ENCODE measurements at places on chromosomes 4 and X.

DNA sequence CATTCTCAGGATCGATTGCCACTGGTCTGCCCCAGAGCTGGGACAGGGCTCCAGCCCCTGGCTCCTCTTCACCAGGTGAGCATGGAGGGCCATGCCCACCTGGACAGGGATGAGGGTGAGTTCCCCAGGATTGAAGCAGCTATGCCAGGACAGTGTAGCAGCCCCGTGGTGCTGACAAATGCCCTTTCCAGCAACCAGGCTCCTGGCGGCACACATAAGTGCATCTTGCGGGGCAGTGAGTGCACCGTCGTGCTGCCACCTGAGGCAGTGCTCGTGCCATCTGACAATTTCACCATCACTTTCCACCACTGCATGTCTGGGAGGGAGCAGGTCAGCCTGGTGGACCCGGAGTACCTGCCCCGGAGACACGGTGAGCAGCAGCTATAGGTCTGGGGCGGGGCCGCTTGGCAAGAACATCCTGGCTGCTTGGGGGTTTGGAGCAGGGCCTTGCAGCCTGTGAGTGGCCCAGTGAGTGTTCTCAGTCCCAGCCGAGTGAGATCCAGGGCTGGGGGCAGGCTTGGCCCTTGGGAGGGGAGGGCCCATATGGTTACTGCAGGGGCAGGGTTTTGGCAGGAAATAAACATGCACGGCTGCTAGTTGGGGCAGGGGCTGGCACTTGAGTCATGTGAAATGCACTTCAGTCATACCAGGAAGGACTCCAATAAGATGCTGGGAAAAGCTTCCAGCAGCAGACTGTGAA is 6.1 kb downstream of the IL9R start:
- DNase-seq: no peak

- no peak for DNase-seq
These were observed 89.8 kb upstream of the ARMCX2 start for GRCh38 chrX:101749436-101749835.

DNA sequence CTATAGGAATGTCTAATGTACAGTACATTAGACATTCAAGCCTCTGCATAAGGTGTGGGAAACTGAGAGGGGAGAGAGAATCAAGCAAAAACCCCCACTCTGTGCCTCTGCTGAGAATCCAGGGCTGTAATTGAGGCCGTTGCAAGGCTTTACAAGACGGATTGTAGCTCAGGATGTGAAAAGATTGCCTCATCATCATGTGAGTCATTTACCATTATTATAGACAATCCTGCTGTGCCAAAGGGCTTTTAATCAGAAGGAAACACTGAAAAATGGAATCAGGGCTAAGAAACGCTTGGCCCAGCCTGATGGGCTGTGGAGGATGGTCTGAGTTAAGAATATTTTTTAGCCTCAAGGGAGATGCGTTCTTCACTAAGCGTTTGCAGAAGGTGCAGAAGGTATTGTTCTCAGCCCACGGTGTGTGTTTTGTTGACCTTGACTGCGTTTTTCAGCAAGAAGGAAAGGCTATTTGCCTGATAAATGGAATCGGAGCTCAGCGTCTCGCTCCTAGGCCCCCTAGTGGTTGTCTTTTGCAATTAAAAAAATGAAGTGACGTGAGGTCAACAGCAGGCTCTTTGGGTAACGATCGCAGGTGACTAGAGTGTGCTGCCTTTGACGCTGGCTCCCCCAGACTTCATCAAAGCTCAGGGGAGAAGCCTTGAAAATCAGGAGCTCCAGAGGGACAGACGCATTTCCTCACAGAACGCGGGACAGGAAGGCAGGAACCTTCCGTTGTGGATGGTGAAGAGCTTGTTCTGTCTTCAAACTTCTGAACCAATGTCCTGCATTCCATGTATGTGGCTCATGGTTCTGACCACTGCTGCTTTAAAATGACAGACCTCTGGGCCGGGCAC is 18.1 kb upstream of the CHRNA9 start:
- DNase-seq: no peak

- no peak for DNase-seq
These were observed 52.5 kb downstream of the LHFPL1 start for GRCh38 chrX:112627206-112627605.

GRCh38 chr4:790466-790820 is 35.5 kb downstream of the CPLX1 start:
- DNase-seq: no peak

DNA sequence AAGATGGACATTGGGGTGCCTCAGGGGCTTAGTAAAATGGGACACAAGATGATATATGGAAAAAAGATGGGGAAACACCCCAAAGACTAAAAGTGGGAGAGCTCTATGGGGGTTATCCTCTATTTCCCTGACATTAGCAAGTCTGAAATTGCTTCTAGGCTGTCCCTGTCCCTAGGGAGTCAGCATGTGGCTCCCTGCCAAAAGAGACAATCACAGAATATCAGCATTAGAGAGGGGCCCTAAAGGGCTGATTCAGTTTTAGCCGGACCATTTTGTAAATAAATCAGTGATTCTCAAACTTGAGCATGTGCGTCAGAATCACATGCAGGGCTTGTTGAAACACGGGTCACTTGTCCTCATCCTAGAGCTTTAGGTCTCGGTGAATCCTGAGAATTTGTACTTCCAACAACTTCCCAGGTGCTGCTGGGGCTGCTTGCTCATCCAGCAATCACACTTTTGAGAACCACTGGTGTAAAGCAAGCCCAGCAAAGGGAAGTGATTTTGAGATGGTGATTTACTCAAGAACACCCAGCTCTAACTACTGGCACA is 165.3 kb upstream of the DGKK start:
- DNase-seq: no peak

DNA sequence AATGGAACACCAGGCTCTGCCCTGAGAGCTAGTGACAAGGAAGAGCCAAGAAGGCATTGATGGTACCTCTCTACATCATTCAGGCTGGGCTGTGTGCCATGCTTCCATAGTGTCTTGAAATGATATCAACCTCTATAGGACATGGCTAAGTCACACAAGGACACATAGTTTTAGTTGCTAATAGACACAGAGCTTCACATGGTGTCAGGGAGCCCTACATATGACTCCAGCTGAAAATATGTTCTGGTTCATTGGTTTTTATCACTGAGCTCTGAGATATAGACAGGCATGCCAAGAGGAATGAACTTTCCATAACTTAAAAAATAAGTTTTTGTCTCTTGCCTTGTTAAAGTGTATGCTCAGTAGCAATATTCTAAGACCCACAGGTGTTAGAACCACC is 72.1 kb upstream of the PRKG2 start:
- no peak for DNase-seq

- no peak for DNase-seq
These were observed 72.8 kb downstream of the NSUN7 start for GRCh38 chr4:40822420-40823166.

GRCh38 chr4:84937381-84937977 is 29.0 kb downstream of the WDFY3 start:
- no peak for DNase-seq

DNA sequence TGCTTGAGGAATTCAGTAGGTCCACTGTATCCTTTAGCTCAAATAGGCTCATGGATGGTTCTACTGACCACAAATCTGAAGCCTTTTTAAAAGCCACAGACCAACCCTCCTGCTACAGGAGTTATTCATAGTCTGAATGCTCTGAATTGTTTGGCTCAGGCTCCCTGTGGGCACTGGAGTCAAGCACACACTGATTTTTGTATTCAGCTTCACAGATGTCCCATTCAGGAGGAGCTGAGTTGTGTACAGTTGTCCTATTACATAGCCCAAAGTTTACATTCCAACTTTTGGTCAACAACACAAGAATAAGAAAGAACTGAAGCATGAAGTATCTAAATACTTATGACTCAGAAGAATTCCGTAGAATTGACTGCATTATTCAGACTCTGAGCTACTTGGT is 243.9 kb downstream of the UNC5C start:
- no peak for DNase-seq

GRCh38 chr4:134328741-134329140 is 127.2 kb upstream of the PABPC4L start:
- no peak for DNase-seq

GRCh38 chrX:151543706-151544105 is 19.8 kb upstream of the PASD1 start:
- no peak for DNase-seq

DNA sequence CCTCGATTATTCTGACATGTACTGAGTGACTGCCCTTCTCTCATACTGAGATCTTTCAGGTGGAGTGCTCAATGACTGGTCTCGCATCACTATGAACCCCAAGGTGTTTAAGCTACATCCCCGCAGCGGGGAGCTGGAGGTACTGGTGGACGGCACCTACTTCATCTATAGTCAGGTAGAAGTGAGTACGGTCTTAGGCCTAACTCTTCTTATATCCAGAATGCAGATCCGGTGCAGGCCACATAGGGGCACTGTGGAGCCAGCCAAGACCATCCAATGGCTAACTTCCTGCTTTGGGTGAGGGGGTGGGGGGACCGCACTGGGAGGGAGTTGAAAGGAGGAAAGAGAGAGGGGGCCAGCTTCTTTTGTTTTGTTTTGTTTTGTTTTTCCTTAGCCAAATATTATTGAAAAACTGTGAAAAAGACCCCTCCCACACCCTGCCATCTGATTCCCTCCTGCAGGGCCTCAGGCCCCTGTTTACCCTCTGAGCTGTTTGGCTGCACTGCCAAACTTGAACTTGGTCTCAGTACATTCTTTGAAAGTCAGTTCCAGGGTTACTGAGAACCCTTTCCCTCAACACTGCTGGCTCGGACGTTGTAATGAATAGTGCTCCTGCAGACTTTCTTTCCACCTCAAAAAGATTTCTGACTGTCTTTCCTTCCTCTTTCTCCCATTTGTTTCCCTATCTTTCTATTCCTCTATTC is 16.2 kb downstream of the AWAT2 start:
- DNase-seq: peak; percentile 15

GRCh38 chrX:23786268-23786815 is 3.4 kb downstream of the SAT1 start:
- DNase-seq: no peak

- no peak for DNase-seq
These were observed 54.4 kb downstream of the PALLD start for GRCh38 chr4:168551211-168551610.

DNA sequence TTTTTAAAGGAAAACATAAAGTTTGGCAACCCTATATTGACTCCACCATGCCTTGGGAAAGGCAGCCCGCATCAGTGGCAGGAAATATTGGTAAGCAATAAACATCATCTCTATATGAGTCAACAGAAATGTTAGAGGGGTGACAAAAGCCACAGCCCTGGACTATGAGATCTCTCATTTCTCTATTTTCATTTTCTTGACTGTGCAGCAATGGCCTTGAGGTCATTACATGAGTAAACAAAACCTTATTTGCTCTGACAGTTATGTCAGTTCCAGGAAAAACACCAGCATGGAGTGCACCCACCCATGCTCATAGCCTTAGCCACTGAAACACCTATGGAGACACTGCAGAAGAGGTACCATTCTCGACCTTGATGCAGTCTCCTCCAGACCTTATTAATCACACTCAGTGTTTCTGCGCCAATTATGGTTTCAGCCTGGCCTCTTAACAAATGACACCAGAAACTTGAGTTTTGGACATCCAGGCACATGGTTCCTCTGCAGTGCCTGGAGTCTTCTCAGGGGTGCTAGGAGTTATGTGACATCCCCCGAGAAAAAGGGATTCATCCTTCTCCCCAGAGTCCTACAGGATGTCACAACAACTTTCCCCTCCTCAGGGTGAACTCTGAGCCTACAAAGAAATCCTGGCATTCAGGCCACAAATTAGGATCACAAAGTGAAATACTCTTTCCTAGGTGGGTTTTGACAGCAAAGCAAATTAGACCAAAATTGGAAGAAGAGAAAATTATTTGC is 16.0 kb upstream of the HPGD start:
- DNase-seq: no peak

DNA sequence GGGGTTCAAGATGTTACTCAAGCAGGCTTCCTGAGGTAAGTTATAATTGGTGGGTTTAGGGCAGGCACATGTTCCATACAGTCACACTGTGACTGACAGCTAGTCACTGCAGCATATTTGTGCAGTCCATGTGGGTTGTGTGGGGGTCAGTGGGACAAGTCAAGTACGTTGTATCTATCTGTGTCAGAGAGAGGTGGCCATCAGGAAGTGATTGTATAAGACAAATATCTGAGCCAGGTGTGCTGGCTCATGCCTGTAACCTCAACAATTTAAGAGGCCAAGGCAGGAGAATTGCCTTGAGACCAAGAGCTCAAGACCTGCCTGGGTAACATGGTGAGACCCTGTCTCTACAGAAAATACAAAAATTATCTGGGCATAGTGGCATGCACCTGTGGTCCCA is 509.3 kb downstream of the CENPC start:
- DNase-seq: no peak
